ENCODE measurements at places on chromosomes 16 and 17.

DNA sequence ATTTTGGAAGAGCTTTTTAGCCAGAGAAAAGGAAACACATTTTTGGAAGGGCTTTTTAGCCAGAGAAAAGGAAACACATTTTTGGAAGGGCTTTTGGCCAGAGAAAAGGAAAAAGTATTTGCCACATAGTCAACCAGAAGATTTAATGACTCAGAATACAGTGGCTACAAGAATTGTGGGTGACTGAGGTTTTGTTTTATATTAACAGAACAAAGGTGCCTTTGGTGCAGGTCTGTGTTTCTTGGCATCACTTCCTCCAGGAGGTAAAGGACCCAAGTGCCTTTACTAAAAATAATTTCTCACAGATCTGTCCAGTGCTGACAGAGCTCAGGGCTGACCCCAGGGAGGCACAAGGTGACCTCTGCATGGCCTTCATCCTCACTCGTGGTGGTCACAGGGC is 363.1 kb downstream of the CA10 start:
- DNase-seq = no peak

- no peak for DNase-seq
These were observed 227.8 kb upstream of the CDH11 start for GRCh38 chr16:65349626-65350025.

DNA sequence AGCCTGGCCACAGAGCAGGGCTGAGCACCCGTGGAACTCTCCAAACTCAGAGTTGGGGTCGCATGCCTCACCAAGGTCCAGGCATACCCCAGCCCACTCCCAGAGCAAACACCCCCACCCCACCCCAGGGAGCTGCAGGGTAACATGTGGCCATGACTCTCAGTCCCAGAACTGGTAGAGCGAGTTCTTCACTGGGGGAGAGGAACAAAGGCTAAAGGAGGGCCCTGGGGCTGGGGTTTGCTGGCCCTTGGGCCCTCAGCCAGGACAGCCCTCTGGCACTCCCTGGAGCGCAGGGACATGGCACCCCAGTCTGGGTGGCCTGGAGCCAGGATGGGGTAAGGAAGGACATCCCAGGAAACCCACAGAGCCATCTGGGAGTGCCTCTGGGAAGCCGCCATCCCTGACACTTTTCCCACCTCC is 4.2 kb downstream of the HID1 start:
- DNase-seq = no peak

DNA sequence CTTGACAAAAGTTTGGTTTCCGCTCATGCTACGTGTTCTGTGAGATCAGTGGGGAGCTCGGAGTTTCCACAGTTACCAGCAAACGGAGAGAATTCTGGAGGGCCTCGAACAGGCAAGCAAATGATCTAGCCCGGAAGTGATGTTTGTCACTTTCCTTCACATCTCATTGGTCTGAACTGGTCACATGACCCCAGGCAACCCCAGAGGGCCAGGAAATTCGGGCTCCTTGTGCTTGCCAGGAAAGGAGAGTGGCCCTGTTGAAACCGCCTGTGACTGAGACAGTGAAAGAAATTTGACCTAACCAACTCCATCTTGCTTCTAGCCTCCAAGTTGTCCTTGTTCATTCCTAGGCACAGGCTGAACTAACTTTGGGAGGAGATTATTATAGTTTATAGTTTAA is 23.0 kb downstream of the SPPL2C start:
- DNase-seq = no peak

DNA sequence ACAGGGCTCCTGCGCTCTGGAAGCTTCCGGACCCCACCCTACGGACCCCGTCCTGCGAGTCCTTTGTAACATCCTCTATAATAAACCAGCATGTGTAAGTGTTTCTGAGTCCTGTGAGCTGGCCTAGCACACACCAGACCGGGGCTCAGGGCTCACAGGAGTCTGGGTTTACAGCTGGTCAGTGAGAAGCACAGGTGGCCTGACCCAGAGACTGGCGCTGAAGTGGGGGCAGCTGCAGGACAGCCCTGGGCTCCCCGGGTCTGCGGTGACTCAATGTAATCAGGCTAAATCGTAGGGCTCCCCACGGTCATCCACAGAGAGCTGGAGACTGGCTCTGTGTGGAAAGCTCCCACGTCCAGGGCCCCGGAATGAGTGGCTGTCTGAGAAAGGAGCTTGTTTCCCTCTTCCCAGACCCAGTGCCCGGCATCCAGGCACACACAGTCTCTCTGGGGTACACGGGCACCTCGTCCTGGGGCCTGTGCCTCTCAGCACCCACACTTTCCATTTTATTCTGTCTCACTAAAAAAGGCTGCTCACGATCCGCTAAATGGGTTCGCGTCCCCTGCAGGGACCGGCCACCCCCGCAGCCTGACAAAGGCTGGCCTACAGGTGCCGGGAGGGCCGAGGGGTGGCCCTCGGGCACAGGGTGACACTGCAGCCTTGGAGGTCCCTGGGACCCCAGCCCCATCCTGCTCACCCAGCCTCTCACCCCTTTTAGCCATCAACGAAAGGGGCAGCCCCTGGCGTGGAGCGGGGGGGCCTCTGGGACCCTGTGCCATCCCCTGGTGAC is 18.9 kb upstream of the CBFA2T3 start:
- no peak for DNase-seq
